Activated CD8-positive, alpha-beta memory T cell treated with anti-CD3 and anti-CD28 coated beads for 4 hours (primary cell): ENCODE measurements at places on chromosomes 13 and 19.

DNA sequence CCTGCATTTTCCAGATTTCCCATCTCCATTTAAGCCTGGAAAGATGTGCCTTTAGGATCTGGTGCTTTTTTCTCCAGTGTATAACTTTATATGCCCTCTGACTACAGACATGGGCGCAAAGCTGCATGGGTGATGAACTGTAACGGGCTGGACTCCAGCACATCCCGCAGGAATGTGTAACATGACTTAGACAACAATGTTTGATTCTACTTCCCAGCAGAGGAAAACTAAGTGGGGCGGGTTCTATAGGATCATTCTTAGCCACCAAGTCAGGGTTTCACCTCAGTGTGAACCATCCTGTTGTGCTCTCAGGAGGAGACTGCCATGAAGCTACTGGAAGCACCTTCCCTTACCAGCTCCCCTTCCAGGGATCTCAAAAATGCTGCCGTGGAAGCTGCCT lies 93.2 kb upstream of the SERP2 start:
- DNase-seq: no peak

DNA sequence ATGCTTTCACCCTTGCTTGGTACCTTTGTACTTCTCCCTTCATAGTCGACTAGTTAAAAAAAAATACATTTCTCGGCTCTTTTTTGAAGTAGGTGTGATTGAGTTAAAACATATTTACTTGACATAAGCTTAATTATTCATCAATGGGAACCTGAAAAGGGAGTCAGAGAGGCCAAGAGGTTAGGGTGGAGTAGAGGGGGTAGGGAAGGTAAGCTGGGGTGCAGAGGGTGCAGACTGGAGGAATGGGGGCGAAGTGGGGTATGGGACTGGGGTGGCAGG lies 701 bp upstream of the HIF3A start:
- DNase-seq: no peak

DNA sequence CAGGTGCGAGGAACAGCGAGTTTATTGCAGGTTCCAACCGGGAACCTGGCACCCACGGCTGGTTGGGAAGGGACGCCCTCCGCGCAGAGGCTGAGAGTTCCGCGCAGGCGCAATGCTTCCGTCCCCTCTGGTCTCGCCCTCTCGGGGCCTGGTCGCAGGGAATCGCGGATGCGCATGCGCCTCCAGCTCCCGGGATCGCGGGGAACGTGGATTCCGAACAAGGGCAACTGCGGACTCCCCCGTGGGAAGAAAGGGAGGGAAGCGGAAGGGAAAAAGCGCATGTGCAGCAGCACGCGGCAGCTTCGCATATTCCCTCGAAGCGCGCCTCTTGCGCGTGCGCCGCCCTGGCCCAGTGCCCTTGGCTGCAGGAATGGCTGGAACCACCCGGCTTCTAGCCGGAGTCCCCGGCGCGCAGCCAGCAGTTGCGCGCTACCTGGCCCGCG lies 1.1 kb downstream of the TSSK6 start:
- DNase-seq: no peak

GRCh38 chr19:1259876-1260748 lies 9.0 kb upstream of the CIRBP start:
- DNase-seq: no peak

- DNase-seq: no peak
Measured at GRCh38 chr19:51012661-51013190, 6.8 kb downstream of the KLK10 start.

GRCh38 chr13:20637811-20638210 lies 65.7 kb upstream of the IL17D start:
- no peak for DNase-seq

GRCh38 chr13:106522898-106523525 lies 12.4 kb downstream of the EFNB2 start:
- DNase-seq: no peak
